ENCODE measurements at places on chromosomes 11 and 22. TPM values are rescaled to one million over a fixed set of nuclear protein-coding genes. Genes with fewer than 3 reads are reported as not detected.
A peak's percentile ranks its signal among the peaks of the same experiment; 100 is the strongest.

DNA sequence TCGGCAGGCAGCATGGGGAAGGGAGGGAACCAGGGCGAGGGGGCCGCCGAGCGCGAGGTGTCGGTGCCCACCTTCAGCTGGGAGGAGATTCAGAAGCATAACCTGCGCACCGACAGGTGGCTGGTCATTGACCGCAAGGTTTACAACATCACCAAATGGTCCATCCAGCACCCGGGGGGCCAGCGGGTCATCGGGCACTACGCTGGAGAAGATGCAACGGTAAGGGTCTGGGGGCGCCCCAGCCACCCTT, 204 bp downstream of the FADS2 start:
- peaks cover 46% of the 10 kb centered on the region for H3K4me1 ChIP-seq
- DNase-seq, result no peak
- H3K4me3 ChIP-seq, result peak overlapping the region; percentile 66
- H3K36me3 ChIP-seq, result no peaks in the 10 kb centered on the region

- H3K36me3 ChIP-seq, result no peaks in the 10 kb centered on the region
- H3K4me1 ChIP-seq, result no peaks in the 10 kb centered on the region
- no peak for DNase-seq
Observed at GRCh38 chr22:47020166-47020565, 257.7 kb downstream of the TBC1D22A start.

DNA sequence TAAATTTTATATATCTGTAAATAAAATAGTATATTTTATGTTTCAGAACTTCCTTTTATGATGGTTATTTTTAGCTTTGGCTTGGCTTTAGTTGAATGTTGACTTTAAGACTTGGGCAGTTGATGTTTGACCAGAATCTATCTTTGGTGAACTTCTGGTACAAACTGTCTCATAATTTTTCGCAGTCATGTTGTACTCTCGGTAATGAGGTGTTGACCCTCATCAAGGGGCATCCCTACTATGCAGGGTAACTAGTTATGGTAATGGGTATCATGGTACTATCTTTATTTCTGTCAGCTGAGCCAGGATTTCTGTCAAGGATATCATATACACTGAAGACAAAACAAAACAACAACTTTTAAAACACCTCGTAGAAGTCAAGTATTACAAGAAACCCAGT, 67.7 kb downstream of the NXPE2 start:
- H3K36me3 ChIP-seq, result no peaks in the 10 kb centered on the region
- no peaks in the 10 kb centered on the region for H3K4me1 ChIP-seq
- H3K27me3 ChIP-seq, result no peaks in the 10 kb centered on the region

DNA sequence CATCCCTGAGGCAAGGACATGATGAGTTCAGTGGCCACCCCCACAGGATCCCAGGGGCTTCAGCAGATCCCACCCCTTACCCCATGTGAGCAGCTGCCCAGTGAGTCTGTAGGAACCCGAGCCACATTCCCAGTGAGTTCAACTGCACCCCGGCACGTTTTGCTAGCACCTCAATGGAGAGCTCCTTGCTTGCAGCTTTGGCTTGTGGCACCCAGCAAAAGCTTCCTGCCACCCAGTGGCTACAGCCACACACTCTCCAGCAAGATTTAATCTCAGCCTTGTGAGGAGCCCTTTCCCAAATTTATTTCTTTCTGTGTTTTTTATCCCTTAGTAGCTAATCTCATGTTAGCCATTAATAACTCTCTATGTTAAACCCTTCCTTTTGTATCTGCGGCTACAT, 4.0 kb downstream of the SAA1 start:
- no peaks in the 10 kb centered on the region for H3K27me3 ChIP-seq
- no peaks in the 10 kb centered on the region for H3K4me1 ChIP-seq
- H3K4me3 ChIP-seq, result no peak overlapping the region
- H3K36me3 ChIP-seq, result no peaks in the 10 kb centered on the region
- DNase-seq, result no peak

DNA sequence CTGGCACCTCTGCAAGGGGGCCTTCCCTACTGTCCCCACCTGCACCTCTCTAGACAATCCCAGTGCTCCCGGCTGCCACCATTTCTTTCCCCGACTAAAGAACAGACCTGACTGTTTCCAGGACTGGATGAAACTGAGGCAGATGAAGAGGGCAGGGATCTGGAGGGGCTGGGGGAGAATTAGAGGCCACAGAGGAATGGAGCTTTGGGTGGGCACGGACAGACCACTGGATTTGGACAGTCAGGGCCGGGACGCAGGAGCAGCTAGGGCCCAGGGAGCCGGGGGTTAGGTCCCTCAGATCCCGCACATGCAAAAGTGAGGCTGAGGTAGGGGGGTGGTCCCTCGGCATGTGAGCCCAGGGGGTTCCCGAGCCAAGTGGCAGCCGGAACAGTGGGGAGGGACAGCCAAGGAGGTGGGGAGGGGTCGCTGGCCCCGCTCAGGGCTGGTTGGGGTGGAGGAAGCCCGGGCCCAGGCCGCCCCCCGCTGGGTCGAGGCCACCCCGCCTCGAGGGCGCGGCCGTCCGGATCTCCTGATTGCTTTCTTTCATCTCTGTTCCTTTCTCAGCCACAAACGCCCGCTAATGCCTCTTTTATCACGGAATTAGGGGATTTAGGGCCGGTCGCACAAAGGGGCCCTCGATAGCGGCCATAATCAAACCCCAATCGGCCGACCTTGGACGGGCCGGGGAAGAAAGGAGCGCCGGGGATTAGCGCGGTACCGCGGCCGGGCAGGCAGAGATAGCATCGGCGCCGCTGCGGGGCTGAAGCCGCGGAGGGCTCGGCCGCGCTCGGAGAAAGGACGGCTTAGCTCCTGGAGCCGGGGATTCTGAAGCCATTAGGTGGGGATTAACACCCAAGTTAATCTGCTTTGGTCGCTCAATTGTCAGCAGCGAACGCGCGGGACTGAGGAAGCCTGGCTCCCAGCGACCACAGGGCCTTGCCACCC, 9.3 kb downstream of the SLC25A1 start:
- no peak for DNase-seq
- no peaks in the 10 kb centered on the region for H3K27me3 ChIP-seq
- no peaks in the 10 kb centered on the region for H3K36me3 ChIP-seq
- peak overlapping the region; percentile 28 for H3K4me3 ChIP-seq

NXPE2 gene
- total RNA-seq, result not detected

TMPRSS6 gene
- not detected for total RNA-seq

UBQLN3 gene
- total RNA-seq, result not detected

Measured in vagina (tissue), 2 donors.